ENCODE measurements at places on chromosomes 6 and 20.

DNA sequence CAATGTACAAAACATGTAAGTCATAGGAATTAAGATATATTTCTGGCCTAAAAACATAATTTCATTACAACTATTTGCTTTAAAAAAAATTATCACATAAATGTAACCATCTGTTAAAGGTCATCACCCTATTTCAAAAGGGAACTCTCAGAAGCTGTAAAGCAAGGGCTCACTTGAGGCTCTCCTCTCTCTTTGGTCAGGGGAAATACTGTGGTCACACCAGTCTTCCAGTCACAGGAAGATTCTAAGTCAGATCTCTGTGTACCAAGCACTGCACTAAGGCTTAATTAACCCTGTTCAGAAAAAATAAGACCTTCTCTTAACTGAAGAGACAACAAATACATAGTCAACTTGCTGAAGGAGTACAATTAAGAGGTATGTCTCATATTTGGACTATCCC is 75.6 kb downstream of the MMS22L start:
- no peak for DNase-seq

GRCh38 chr6:89013438-89013837 is 50.0 kb upstream of the RNGTT start:
- DNase-seq = no peak

- no peak for DNase-seq
Measured at GRCh38 chr6:133978896-133979240, 25.8 kb downstream of the TBPL1 start.

GRCh38 chr6:6386010-6386409 is 65.5 kb upstream of the F13A1 start:
- DNase-seq = no peak
